ENCODE measurements at places on chromosomes 6 and 20. TPM values are rescaled to one million over a fixed set of nuclear protein-coding genes. Genes with fewer than 3 reads are reported as not detected.

Gene MICB
- polyA plus RNA-seq: 12.2 TPM

Gene EYS
- polyA plus RNA-seq: 0.12 TPM

Gene ADGRF4
- not detected for polyA plus RNA-seq

Gene DAAM2
- not detected for polyA plus RNA-seq

Gene ULBP2
- 0.71 TPM for polyA plus RNA-seq

Gene ZC3H12D
- polyA plus RNA-seq: 2.6 TPM

Gene PRL
- polyA plus RNA-seq: 23.8 TPM

Gene RIPPLY2
- polyA plus RNA-seq: not detected

Gene NKX2-2
- polyA plus RNA-seq: not detected

Gene WFDC10B
- polyA plus RNA-seq: not detected

Gene PDE10A
- polyA plus RNA-seq: not detected

Gene DXO
- 21.2 TPM for polyA plus RNA-seq

Gene DEFB124
- not detected for polyA plus RNA-seq

Gene MOG
- not detected for polyA plus RNA-seq

Gene FERMT1
- 0.29 TPM for polyA plus RNA-seq

Gene ABHD16B
- 0.31 TPM for polyA plus RNA-seq

Gene ADGRG6
- polyA plus RNA-seq: not detected

Gene RUNX2
- 0.06 TPM for polyA plus RNA-seq

Gene SLC23A2
- polyA plus RNA-seq: 29.3 TPM

Gene EPHA7
- not detected for polyA plus RNA-seq

Gene OR5V1
- polyA plus RNA-seq: not detected

Gene SCAF8
- polyA plus RNA-seq: 12.1 TPM

Gene SYCP2L
- 0.12 TPM for polyA plus RNA-seq

All from GM12878 (cell line).